ENCODE measurements at places on chromosomes 16 and 17. TPM values are rescaled to one million over a fixed set of nuclear protein-coding genes. Genes with fewer than 3 reads are reported as not detected.

OR4D2 gene
- not detected for total RNA-seq

GLTPD2 gene
- not detected for total RNA-seq

HEXIM2 gene
- 8.3 TPM for total RNA-seq

CRYBA1 gene
- total RNA-seq = not detected

PLEKHM1 gene
- 52.2 TPM for total RNA-seq

CLDN7 gene
- total RNA-seq = 0.53 TPM

RNU2-1 gene
- 4,966 TPM for total RNA-seq

All from activated naive CD4-positive, alpha-beta T cell treated with anti-CD3 and anti-CD28 coated beads, Interleukin-2, amount 10 ng/mL, durations not matched to agents 5 hours and 36 hours (primary cell).